PC-3 (cell line): ENCODE measurements at places on chromosomes 4 and X. TPM values are rescaled to one million over a fixed set of nuclear protein-coding genes. Genes with fewer than 3 reads are reported as not detected.

- no peak overlapping the region for H3K4me3 ChIP-seq
- no peaks in the 10 kb centered on the region for H3K36me3 ChIP-seq
- DNase-seq = peak; percentile 95
- no peaks in the 10 kb centered on the region for H3K27me3 ChIP-seq
- H3K4me1 ChIP-seq = peaks cover 54% of the 10 kb centered on the region
Measured at GRCh38 chrX:16484338-16484737, 165.6 kb upstream of the S100G start.

DNA sequence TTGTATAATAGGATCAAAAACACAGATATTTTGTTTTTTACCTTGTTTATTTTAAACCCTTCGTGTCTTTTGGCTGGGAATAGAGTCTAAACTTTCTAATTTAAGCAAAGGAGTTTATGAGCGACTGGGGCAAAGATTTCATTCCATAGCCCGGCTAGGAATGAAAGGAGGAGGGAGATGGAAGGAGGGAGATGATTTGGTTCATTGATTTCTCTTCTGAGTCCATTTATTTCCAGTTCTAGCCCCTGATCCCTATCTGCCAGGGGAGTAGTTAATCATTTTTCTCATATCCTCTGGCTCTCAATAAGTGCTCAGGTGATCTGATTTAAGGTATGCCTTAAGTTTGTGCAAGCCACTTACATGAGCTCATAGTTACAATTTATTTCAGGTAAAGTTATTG is 120.0 kb downstream of the SPRY1 start:
- no peaks in the 10 kb centered on the region for H3K36me3 ChIP-seq
- no peaks in the 10 kb centered on the region for H3K27me3 ChIP-seq
- no peak overlapping the region for H3K27ac ChIP-seq

GRCh38 chr4:147250062-147250461 is 230.8 kb upstream of the EDNRA start:
- no peak overlapping the region for H3K4me3 ChIP-seq
- no peaks in the 10 kb centered on the region for H3K27me3 ChIP-seq
- no peaks in the 10 kb centered on the region for H3K36me3 ChIP-seq
- no peak overlapping the region for H3K27ac ChIP-seq
- peaks cover 7% of the 10 kb centered on the region; the same call in 1 of the 2 replicates for H3K4me1 ChIP-seq

GRCh38 chr4:94126669-94127068 is 81.0 kb upstream of the SMARCAD1 start:
- no peaks in the 10 kb centered on the region; the same call in 1 of the 2 replicates for H3K4me1 ChIP-seq
- peak; percentile 14 for DNase-seq
- H3K27me3 ChIP-seq = peaks cover 17% of the 10 kb centered on the region
- no peak overlapping the region for H3K27ac ChIP-seq

GRIA2 gene
- not detected in 2 replicates for total RNA-seq

- no peaks in the 10 kb centered on the region for H3K36me3 ChIP-seq
- peak overlapping the region; percentile 23; the same call in 1 of the 2 replicates for H3K27ac ChIP-seq
- peak; percentile 7 for DNase-seq
- no peak overlapping the region for H3K4me3 ChIP-seq
- H3K27me3 ChIP-seq = no peaks in the 10 kb centered on the region
Measured at GRCh38 chrX:47499293-47499692, 16.3 kb upstream of the ZNF41 start.

- peaks cover 53% of the 10 kb centered on the region for H3K36me3 ChIP-seq
- H3K27me3 ChIP-seq = no peaks in the 10 kb centered on the region
- no peaks in the 10 kb centered on the region for H3K4me1 ChIP-seq
- no peak overlapping the region for H3K27ac ChIP-seq
Measured at GRCh38 chr4:1960170-1960825, 48.5 kb downstream of the NELFA start.

- no peaks in the 10 kb centered on the region for H3K27me3 ChIP-seq
- H3K36me3 ChIP-seq = peaks cover 3% of the 10 kb centered on the region; the same call in 1 of the 2 replicates
- peak; percentile 83 for DNase-seq
Measured at GRCh38 chrX:21943460-21944135, 3.1 kb downstream of the SMS start.

ADGRA3 gene
- total RNA-seq = 29.0 and 35.7 TPM in 2 replicates

GRCh38 chr4:154361450-154361849 is 130.1 kb downstream of the DCHS2 start:
- no peak for DNase-seq
- peaks cover 35% of the 10 kb centered on the region for H3K27me3 ChIP-seq
- no peaks in the 10 kb centered on the region for H3K4me1 ChIP-seq
- no peak overlapping the region for H3K4me3 ChIP-seq
- H3K27ac ChIP-seq = no peak overlapping the region
- no peaks in the 10 kb centered on the region for H3K36me3 ChIP-seq

MXRA5 gene
- total RNA-seq = not detected in 2 replicates

- no peaks in the 10 kb centered on the region for H3K27me3 ChIP-seq
- no peak overlapping the region for H3K4me3 ChIP-seq
- no peak overlapping the region for H3K27ac ChIP-seq
- no peak for DNase-seq
- H3K36me3 ChIP-seq = no peaks in the 10 kb centered on the region
Measured at GRCh38 chr4:43992552-43992951, 456.1 kb downstream of the KCTD8 start.

GRCh38 chr4:121484633-121485032 is 103.8 kb upstream of the QRFPR start:
- peak; percentile 60 for DNase-seq
- no peak overlapping the region for H3K4me3 ChIP-seq
- H3K27me3 ChIP-seq = no peaks in the 10 kb centered on the region

- peak within 1 kb of the TSS; percentile 93 for H3K27ac ChIP-seq
- no peaks in the 10 kb centered on the region for H3K36me3 ChIP-seq
- H3K4me1 ChIP-seq = peaks cover 39% of the 10 kb centered on the region
- DNase-seq = no peak
- no peaks in the 10 kb centered on the region for H3K27me3 ChIP-seq
Measured at GRCh38 chrX:115017455-115017854, at the start of gene IL13RA2. TSS of gene IL13RA2 (minus strand) at chrX:115017616. CDS start at chrX:115017269, 347 bp downstream.

PRPS2 gene
- total RNA-seq = 63.1 and 73.9 TPM in 2 replicates

PNMA6A gene
- not detected in 2 replicates for total RNA-seq

DNA sequence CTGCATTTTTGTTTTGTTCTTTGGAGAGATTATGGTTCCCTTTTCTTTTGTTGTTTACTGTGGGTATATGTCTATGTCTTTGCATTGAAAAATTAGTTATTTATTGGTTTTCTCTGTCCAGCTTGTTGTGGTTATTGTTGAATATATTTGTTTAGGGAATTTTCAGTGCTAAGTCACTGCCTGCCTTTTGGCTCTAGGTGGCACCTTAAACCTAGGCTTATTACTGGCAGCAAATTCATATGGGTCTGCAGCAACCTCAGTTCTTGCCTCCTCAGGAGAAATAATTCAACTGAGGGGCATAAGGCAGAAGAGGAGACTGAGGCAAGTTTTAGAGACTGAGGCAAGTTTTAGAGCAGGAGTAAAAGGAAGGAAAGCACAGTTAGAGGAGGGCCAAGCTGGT is 1157.3 kb upstream of the AGA start:
- no peaks in the 10 kb centered on the region for H3K36me3 ChIP-seq
- DNase-seq = peak; percentile 32
- no peaks in the 10 kb centered on the region for H3K4me1 ChIP-seq
- no peak overlapping the region for H3K27ac ChIP-seq

- no peaks in the 10 kb centered on the region for H3K4me1 ChIP-seq
- no peak overlapping the region for H3K4me3 ChIP-seq
- no peaks in the 10 kb centered on the region for H3K27me3 ChIP-seq
- no peak overlapping the region for H3K27ac ChIP-seq
- DNase-seq = no peak
Measured at GRCh38 chr4:113327494-113327893, 278.0 kb downstream of the ANK2 start.

GRCh38 chr4:176259330-176260090 is 9.5 kb downstream of the ASB5 start:
- H3K27me3 ChIP-seq = no peaks in the 10 kb centered on the region
- H3K36me3 ChIP-seq = no peaks in the 10 kb centered on the region
- H3K27ac ChIP-seq = no peak overlapping the region
- DNase-seq = peak; percentile 56
- H3K4me3 ChIP-seq = no peak overlapping the region

ABLIM2 gene
- total RNA-seq = 3.2 and 3.6 TPM in 2 replicates
